HCT116 (cell line): ENCODE measurements at places on chromosomes 2 and 18. TPM values are rescaled to one million over a fixed set of nuclear protein-coding genes. Genes with fewer than 3 reads are reported as not detected.

DNA sequence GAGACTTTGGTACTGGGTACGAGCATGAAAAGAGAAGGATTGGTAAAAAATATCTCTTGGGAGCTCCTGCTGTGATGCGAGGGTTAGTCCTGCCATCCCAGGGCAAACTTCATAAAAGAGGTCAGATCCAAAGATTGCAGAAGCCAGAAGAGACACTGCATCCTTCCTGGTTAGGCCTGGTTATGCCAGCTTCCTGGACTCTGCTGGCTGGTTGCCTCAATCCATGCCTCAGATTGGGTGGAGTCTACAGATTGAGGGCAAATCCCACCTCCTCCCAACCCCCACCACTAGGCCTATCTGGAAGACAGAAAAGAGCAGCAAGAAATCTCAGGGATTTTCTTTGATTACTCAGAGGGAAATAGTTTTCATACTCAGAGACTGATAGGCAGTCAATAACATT is 5.3 kb upstream of the ACADL start:
- no peaks in the 10 kb centered on the region for H3K27me3 ChIP-seq
- H3K4me1 ChIP-seq, result no peaks in the 10 kb centered on the region
- no peak overlapping the region for H3K27ac ChIP-seq
- no peak overlapping the region for H3K4me3 ChIP-seq

DNA sequence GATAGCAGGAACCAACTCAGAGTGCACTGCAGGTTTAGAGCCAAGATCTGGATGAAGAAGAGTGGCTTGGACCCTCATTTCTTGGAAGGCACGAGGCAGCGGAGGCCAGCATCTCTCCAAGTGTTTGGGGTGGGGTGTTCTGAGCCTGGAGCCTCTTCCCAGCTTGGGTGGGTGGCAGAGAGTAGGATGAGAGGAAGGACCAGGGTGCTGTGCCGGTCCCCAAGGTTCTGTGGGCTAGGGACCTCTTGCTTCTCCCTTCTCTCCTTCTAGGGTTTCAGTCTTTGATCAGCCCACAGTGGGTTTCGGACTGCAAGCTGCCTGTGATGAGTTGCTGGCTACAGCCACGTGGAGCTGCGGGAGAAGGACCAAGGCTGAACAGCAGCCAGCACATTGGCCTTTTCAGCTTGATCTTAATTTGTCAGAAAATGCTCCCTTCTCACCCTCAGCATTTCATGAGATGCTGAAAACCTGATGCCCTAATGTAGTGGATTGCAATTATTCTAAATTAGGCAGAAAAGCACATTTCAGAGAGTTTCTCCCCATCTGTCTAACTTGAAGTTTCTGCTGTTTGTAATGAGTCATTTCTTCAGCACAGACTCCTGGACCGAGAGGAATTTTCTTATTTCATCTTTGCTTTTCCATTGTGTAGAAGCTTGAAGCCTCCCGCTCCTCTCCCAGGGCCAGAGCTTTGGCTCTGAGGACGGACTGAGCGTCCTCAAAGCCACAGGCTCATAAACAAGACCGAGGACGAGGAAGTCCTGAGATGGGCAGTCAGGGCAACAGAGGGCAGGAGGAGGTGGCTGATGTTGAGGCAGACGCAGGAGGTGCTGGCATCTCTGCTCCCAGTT is 99.1 kb upstream of the HDAC4 start:
- H3K4me1 ChIP-seq, result no peaks in the 10 kb centered on the region
- H3K36me3 ChIP-seq, result no peaks in the 10 kb centered on the region
- H3K27me3 ChIP-seq, result no peaks in the 10 kb centered on the region
- H3K27ac ChIP-seq, result no peak overlapping the region
- H3K4me3 ChIP-seq, result no peak overlapping the region
- no peak for DNase-seq

DNA sequence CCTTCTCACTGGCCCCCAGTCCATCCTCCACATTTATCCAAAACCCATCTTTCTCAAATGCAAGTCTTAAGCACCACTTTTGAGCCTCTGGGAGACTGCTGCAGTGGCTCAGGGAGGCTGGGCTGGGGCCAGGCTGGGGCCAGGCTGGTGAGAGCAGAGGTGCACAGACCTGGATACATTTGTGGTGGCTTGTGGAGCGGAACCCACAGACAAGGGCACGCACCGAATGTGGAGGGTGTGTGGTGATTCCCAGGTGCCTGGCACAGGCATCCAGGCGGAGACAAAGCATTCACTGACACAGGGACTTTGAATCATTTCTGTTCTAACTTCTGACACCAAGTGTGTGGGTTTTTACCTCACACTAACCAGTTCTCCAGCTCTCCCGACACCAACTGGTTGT is 42.2 kb upstream of the MGAT4A start:
- no peak for DNase-seq
- no peak overlapping the region for H3K27ac ChIP-seq
- H3K36me3 ChIP-seq, result no peaks in the 10 kb centered on the region
- no peak overlapping the region for H3K4me3 ChIP-seq
- no peaks in the 10 kb centered on the region for H3K4me1 ChIP-seq

GRCh38 chr2:147468963-147469362 is 375.9 kb upstream of the ACVR2A start:
- peaks cover 12% of the 10 kb centered on the region for H3K4me1 ChIP-seq
- H3K4me3 ChIP-seq, result no peak overlapping the region

DNA sequence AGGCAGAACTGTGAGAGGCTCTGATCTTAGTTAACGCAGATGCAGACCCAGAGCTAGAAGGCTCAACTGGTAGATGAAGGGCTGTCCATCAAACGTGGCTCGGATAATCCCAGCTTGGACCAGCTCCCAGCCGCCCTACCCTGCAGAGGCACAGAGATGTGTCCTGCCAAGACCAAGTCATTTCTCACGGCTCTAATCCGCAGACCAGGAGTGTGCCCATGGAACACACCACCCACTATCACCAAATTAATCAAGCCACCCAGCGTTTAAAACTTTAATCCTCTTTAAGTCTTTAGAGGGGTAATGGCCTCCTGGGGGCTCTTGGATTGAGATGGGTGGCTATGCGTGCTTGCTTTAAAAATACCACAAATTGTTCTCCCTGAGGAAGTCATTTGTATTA is 17.5 kb downstream of the LYPD1 start:
- H3K27me3 ChIP-seq, result peaks cover 2% of the 10 kb centered on the region; the same call in 1 of the 2 replicates
- DNase-seq, result no peak
- no peak overlapping the region for H3K4me3 ChIP-seq
- no peak overlapping the region for H3K27ac ChIP-seq
- no peaks in the 10 kb centered on the region for H3K4me1 ChIP-seq
- H3K36me3 ChIP-seq, result no peaks in the 10 kb centered on the region

- no peaks in the 10 kb centered on the region for H3K27me3 ChIP-seq
- H3K36me3 ChIP-seq, result peaks cover 13% of the 10 kb centered on the region
- no peak overlapping the region for H3K4me3 ChIP-seq
- no peaks in the 10 kb centered on the region for H3K4me1 ChIP-seq
- H3K27ac ChIP-seq, result no peak overlapping the region
These were observed 62.5 kb downstream of the GORASP2 start for GRCh38 chr2:170991398-170992182.

DNA sequence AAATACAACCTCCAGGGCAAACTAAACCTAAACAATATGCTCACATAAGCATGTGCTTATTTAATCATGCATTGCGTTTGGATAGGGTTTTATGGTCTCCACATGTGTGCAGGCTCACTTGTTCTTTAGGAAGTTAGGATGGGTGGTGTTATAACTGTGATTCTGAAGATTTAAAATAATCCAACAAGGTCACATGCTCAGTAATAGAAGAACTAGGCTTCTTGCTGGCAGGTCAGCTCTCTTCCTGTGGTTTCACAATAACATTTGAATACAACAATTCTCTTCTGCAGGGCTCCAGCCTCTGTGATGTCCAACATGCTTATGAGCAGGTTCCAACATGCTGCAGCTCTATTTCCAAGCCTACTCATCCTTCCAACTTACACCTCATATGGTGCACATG is 84.0 kb downstream of the MYL12B start:
- H3K36me3 ChIP-seq, result no peaks in the 10 kb centered on the region
- no peak overlapping the region for H3K27ac ChIP-seq
- H3K4me1 ChIP-seq, result peaks cover 9% of the 10 kb centered on the region

GRCh38 chr2:189411860-189412259 is 29.4 kb upstream of the WDR75 start:
- H3K27ac ChIP-seq, result no peak overlapping the region
- H3K4me1 ChIP-seq, result no peaks in the 10 kb centered on the region
- H3K27me3 ChIP-seq, result no peaks in the 10 kb centered on the region
- DNase-seq, result no peak
- H3K36me3 ChIP-seq, result no peaks in the 10 kb centered on the region
- no peak overlapping the region for H3K4me3 ChIP-seq

GRCh38 chr2:31402388-31402787 is 12.2 kb downstream of the XDH start:
- H3K36me3 ChIP-seq, result no peaks in the 10 kb centered on the region
- DNase-seq, result no peak
- no peak overlapping the region for H3K27ac ChIP-seq

GRCh38 chr18:62206593-62206992 is 19.5 kb downstream of the RELCH start:
- DNase-seq, result no peak
- no peaks in the 10 kb centered on the region for H3K36me3 ChIP-seq
- no peak overlapping the region for H3K27ac ChIP-seq
- no peaks in the 10 kb centered on the region for H3K4me1 ChIP-seq

DNA sequence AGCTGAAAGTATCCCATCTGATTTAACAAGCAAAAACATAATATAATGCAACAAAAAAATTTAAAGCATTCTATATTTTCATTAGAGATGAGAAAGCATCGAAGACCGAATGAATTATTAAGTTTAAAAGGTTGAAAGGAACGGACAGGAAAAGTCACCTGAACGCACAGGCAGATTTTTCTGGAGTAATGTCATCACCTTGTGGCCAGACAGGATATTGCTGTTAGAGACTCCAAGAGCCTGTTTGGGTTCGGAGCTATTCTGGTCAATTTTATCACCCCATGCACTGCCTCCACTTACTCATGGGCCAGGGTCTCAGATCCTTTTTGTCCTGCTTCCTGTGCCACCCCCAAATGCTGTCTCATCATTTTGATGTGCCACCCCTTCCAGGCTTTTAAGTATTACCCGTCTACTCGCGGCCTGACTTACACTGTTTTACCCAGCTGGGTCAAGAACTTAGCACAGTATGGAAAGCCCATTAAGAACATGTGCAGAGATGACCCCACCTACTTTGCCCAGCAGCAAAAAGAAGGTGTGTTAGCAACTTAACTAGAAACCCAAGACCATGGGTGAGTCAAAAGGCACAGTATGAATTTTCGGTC is 27.3 kb downstream of the GKN2 start:
- DNase-seq, result peak; percentile 48
- no peaks in the 10 kb centered on the region for H3K36me3 ChIP-seq
- no peaks in the 10 kb centered on the region for H3K27me3 ChIP-seq
- H3K4me1 ChIP-seq, result no peaks in the 10 kb centered on the region
- H3K4me3 ChIP-seq, result no peak overlapping the region
- no peak overlapping the region for H3K27ac ChIP-seq

DNA sequence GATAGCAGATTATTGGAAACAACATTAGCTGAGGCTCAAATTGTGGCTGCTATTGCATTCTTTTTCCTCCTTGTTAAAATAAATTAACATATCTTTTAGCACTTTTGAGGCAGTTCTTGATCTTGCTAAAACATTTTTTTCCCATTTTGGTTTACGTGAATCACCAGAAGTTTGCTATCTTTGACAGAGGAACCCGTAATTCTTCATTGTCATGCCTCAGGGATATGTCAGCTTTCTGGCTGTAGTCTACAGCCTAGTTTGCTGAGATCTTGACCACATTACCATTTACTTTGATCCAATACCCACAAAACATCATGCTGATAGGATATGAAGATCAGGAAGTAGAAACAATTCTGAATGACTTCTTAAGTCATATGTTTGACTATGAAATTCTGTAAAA is 25.1 kb upstream of the FANCL start:
- H3K4me3 ChIP-seq, result no peak overlapping the region
- no peaks in the 10 kb centered on the region for H3K4me1 ChIP-seq
- H3K27ac ChIP-seq, result no peak overlapping the region
- no peaks in the 10 kb centered on the region for H3K36me3 ChIP-seq
- no peaks in the 10 kb centered on the region for H3K27me3 ChIP-seq

- DNase-seq, result no peak
- no peak overlapping the region for H3K27ac ChIP-seq
- H3K4me1 ChIP-seq, result peaks cover 12% of the 10 kb centered on the region; the same call in 1 of the 2 replicates
- no peak overlapping the region for H3K4me3 ChIP-seq
- peaks cover 12% of the 10 kb centered on the region; the same call in 1 of the 2 replicates for H3K27me3 ChIP-seq
- H3K36me3 ChIP-seq, result no peaks in the 10 kb centered on the region
These were observed 198.3 kb downstream of the ACKR3 start for GRCh38 chr2:236767941-236768340.

GRCh38 chr2:208350610-208351009 is 56.0 kb upstream of the PTH2R start:
- peaks cover 45% of the 10 kb centered on the region for H3K36me3 ChIP-seq
- H3K27ac ChIP-seq, result no peak overlapping the region
- H3K27me3 ChIP-seq, result no peaks in the 10 kb centered on the region

GRCh38 chr2:44825702-44826101 is 115.8 kb upstream of the SIX3 start:
- 0 out of 2 replicates have a peak, but pooled peaks cover 3% of the 10 kb centered on the region for H3K27me3 ChIP-seq
- no peak overlapping the region for H3K4me3 ChIP-seq

GRCh38 chr2:71691747-71692441 is 238.5 kb downstream of the DYSF start:
- H3K36me3 ChIP-seq, result no peaks in the 10 kb centered on the region
- H3K4me3 ChIP-seq, result no peak overlapping the region
- H3K27ac ChIP-seq, result no peak overlapping the region
- no peaks in the 10 kb centered on the region for H3K4me1 ChIP-seq
- peaks cover 4% of the 10 kb centered on the region; the same call in 1 of the 2 replicates for H3K27me3 ChIP-seq
- DNase-seq, result no peak

TTR gene
- total RNA-seq, result 1.2 TPM

CHRNG gene
- not detected for total RNA-seq

DCDC2C gene
- not detected for total RNA-seq
